ENCODE measurements at places on chromosomes 13 and 19. TPM values are rescaled to one million over a fixed set of nuclear protein-coding genes. Genes with fewer than 3 reads are reported as not detected.

TTC9B gene
- total RNA-seq: not detected

TSSK6 gene
- total RNA-seq: 1.8 TPM

PSG6 gene
- total RNA-seq: not detected

PCSK4 gene
- 4.3 TPM for total RNA-seq

IFNL1 gene
- not detected for total RNA-seq

- no peak for DNase-seq
Measured at GRCh38 chr13:76351541-76352229, 534.5 kb downstream of the KCTD12 start.

GRCh38 chr19:2227415-2228156, 8.5 kb downstream of the PLEKHJ1 start:
- no peak for DNase-seq

GRCh38 chr13:43464578-43465264, 322.1 kb downstream of the ENOX1 start:
- DNase-seq: no peak

DNA sequence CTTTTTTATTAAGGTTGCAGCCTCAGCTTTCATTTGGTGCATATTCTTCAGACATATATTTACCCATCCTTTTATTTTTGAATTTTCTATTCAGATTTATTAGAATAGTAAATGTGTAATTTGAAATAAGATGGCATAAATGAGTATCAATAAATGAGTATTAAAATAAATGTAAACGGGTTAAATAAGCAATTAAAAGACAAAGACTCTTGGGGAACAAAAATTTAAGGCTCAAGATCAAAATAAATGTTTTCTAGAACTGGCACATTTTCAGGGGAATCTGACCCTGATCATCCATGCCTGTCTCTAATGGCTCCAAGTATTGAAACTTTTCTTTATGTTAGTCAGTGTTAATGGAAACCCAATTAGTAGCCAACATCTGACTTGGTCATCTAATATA, 3.0 kb downstream of the OR10H3 start:
- DNase-seq: no peak

DNA sequence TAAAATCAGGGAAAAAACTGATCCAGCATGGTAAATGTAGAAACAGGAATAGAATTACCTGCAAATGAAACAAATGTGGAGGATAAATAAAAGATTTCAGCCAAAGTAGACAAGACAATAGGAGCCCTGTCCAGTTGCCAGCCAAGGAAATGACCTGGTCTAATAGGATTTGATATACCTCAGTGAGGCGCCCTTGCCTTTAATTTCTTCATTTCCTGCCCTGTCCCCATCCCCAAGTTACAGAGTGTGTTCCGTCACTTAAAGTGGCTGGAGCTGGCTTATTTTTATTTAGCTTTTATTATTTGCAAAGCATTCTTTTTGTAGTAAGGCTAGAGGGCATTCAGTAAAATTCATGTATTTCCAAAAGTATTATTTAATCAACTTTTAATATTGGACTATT, 1022.0 kb downstream of the EFNB2 start:
- no peak for DNase-seq

DNA sequence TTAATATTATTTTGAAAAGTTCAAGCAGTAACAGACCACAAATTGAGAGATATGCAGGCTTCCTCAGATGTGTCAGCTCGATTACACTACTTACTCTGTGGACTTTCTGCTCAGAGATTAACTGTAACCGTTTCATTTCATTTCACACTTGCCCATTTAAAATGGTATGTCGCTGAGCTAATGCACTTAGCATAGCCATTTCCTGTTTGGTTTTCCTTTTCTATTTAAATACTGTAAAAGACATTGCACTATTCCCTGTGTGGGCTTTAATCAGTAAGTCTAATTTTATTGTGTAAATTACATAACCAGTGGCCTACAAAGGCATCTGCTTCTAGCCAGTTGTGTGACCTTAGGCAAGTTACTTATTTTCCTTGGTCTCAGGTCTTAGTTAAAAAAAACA, 237.6 kb downstream of the LACC1 start:
- DNase-seq: no peak

DNA sequence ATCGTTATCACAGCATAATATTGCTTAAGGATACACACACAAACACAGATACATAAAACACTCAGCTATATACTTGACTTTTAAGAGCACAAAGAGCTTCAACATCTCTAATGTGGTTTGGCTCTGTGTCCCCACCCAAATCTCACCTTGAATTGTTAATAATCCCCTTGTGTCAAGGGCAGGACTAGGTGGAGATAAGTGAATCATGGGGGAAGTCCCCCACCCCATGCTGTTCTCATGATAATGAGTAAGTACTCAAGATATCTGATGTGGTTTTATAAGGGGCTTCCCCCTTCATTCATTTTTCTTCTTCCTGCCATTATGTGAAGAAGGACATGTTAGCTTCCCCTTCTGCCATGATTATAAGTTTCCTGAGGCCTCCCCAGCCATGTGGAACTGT, 481.4 kb downstream of the PCDH9 start:
- no peak for DNase-seq

- DNase-seq: no peak
Measured at GRCh38 chr13:68727798-68728197, 1379.8 kb upstream of the ATXN8OS start.

- DNase-seq: no peak
Measured at GRCh38 chr13:41345914-41346589, 35.0 kb downstream of the NAA16 start.

GRCh38 chr19:40273469-40274360, 11.4 kb downstream of the AKT2 start:
- no peak for DNase-seq

DNA sequence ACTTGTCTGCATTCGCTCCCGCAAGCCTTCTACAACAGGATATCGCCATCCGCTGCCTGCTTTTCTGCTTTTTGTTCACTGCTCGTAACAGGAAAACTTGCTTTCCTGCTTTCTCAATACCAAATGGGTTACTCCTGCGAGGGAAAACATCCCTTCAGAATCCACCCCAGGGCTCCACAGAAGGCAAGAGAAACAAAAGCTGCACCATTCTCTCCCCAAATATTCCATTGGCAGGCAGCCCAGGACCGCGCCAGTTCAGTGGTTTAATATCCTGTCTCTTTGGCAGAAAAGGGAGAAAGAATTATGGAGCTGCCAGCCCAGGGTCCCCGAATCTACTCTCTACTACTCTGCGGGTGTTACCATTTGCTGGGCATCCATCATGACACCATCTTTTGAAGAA, 84.7 kb upstream of the DOCK9 start:
- DNase-seq: no peak

- DNase-seq: no peak
Measured at GRCh38 chr19:40033989-40034560, 22.0 kb downstream of the ZNF780B start.

Data from upper lobe of right lung (tissue), 1 donor.